Activated CD4-positive, alpha-beta T cell treated with anti-CD3 and anti-CD28 coated beads, Interleukin-2, amount 10 ng/mL, durations not matched to agents 24 days and 14 days (primary cell): ENCODE measurements at places on chromosomes 3 and 15.

- no peak for DNase-seq
Observed at GRCh38 chr3:90034038-90034437, 926.6 kb downstream of the EPHA3 start.

GRCh38 chr15:78347586-78348543, 7.7 kb downstream of the CRABP1 start:
- no peak for DNase-seq

DNA sequence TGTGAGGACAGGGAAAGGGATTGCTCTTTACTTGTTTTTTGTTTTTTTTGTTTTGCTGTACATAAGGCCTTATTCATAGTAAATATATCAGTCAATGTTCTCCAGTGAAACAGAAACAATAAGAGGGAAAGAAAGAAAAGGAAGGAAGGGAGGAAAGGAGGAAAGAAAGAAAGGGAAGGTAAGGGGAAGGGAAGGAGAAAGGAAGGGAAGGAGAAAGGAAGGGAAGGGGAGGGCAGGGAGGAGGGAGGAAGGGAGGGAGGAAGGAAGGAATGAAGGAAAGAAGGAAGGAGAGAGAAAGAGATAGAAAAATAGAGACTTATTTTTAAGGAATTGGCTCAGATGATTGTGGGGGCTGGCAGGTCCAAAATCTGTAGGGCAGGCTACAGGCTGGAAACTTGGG, 37.2 kb downstream of the TIMP4 start:
- DNase-seq, result no peak

DNA sequence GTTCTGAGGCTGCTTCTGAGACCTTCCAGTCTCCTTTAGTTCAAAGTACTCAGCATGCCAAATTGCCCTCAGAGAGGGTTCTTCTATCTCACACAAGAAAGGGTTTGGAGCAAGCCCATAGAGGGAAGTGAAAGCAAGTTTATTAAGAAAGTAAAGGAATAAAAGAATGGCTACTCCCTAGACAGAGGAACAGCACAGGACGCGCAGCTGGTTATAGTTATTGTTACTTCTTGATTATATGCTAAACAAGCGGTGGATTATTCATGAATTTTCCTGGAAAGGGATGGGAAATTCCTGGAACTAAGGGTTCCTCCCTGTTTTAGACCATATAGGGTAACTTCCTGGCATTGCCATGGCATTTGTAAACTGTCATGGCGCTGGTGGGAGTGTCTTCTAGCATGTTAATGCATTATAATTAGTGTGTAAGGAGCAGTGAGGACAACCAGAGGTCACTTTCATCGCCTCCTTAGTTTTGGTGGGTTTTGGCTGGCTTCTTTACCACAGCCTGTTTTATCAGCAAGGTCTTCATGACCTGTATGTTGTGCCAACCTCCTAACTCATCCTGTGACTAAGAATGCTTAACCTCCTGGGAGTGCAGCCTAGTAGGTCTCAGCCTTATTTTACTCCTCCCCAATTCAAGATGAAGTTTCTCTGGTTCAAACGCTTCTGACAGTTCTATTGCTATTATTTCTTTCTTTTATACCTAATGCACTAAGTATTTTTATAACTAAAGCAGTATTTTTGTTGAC, 26.3 kb downstream of the SCN11A start:
- DNase-seq, result no peak

- no peak for DNase-seq
Observed at GRCh38 chr15:57692709-57693108, 13.8 kb upstream of the POLR2M start.
